CD8-positive, alpha-beta memory T cell (primary cell): ENCODE measurements at places on chromosomes 12 and 14. TPM values are rescaled to one million over a fixed set of nuclear protein-coding genes. Genes with fewer than 3 reads are reported as not detected.

The KERA gene
- not detected for total RNA-seq

- H3K4me1 ChIP-seq: no peaks in the 10 kb centered on the region
- no peak for DNase-seq
- H3K36me3 ChIP-seq: no peaks in the 10 kb centered on the region
- no peak overlapping the region for H3K27ac ChIP-seq
- H3K27me3 ChIP-seq: no peaks in the 10 kb centered on the region
Measured at GRCh38 chr14:103267226-103267910, 66.7 kb upstream of the EIF5 start.

DNA sequence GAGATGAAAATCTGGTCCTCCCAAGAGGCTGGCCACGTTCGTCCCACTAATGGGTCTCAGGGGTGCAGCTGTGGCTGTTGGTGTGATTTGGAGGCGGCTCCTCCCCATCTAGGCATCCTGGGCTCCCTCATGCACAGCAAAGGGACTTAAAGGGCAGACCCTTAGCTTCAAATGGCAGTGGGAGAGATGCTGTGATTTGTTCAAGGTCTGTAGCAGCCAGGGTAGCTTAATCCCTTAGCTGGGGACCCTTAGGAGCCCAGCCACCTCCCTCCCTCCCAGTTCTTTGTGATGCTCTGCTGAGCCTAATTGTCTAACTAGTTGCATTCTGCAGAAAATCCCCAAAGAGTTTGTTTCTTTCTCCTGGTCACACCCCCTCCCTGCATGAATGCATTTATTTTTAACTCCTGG lies 18.3 kb downstream of the DYRK4 start:
- DNase-seq: no peak
- no peaks in the 10 kb centered on the region for H3K27me3 ChIP-seq
- no peak overlapping the region for H3K27ac ChIP-seq
- H3K36me3 ChIP-seq: no peaks in the 10 kb centered on the region

The ADGRD1 gene
- 1.3 TPM for total RNA-seq

The CD163 gene
- 3.0 TPM for total RNA-seq

DNA sequence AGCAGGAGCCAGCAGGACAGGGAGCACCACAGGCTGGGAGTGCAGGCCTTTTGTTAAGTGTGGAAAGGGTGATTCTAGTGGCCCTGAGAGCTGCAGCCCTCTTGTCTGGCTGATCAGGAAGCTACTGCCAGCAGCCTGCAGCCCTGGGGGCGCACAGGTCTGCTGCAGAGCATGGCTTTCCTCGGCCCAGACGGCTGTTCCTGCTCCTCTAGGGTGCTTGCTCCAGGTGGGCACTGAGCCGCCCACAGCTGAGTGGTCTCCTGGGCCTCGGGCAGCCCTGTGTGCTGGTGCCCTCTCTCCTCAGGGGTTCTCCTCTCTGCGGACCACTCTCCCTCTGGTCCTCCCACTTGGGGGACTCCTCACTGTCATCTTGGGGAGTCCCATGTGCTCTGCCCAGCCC lies 18.9 kb downstream of the CCDC88C start:
- no peaks in the 10 kb centered on the region for H3K27me3 ChIP-seq
- H3K4me1 ChIP-seq: peaks cover 95% of the 10 kb centered on the region
- peak overlapping the region; percentile 76 for H3K4me3 ChIP-seq
- no peak overlapping the region for H3K27ac ChIP-seq
- no peak for DNase-seq

- H3K36me3 ChIP-seq: no peaks in the 10 kb centered on the region
- H3K4me1 ChIP-seq: no peaks in the 10 kb centered on the region
- H3K27ac ChIP-seq: no peak overlapping the region
- H3K27me3 ChIP-seq: no peaks in the 10 kb centered on the region
Measured at GRCh38 chr12:130768120-130768519, 52.0 kb upstream of the RIMBP2 start.

The ZNF140 gene
- total RNA-seq: 13.5 TPM

The SERPINA12 gene
- total RNA-seq: not detected

GRCh38 chr14:61765225-61765943 lies 3.2 kb downstream of the SNAPC1 start:
- H3K27me3 ChIP-seq: no peaks in the 10 kb centered on the region
- no peak overlapping the region for H3K27ac ChIP-seq
- H3K36me3 ChIP-seq: no peaks in the 10 kb centered on the region
- H3K4me3 ChIP-seq: no peak overlapping the region
- peaks cover 24% of the 10 kb centered on the region for H3K4me1 ChIP-seq
- DNase-seq: no peak

The SLC2A13 gene
- total RNA-seq: 6.5 TPM

DNA sequence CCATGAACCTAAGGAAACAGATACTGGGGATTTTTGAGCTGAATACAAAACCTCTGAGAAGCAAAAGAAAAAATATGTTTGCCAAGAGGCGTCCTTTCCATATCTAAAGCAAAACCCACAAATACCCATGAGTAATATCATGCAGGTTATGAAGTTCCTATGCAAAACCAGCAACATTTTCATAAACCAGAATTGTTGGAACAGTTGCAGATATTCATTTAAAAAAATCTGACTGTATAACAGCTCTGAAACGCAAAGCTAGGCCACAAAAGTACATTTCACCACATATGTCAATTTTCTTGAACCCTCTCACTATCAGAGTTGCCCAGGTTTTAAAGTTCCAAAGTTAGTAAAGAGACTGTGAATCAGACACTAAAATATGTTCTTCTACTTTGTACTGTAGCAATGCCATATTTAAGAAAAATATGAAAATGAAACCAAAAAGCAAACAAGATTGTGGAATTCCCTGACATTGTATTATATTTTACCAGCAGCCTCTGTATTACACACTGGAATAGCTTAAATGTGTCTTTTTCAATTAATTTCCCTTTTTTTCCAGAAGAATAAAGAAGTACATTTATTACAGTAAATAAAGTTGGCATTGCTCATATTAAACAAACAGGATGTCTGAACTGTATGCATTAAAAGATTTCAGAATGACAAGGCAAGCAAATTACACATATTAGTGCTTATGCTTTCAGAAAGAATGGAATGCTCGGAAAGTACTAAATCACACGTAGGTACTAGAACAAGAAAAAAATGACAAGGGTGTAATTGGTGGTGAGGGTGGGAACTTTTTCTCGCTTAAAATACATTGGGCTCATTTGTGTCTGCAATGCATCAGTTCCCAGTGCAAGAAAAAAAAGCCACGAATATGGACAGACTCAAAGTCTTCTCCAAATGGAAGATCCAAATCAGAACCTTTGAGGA lies 33.6 kb upstream of the HIF1A start:
- no peaks in the 10 kb centered on the region for H3K27me3 ChIP-seq
- peak overlapping the region; percentile 42 for H3K4me3 ChIP-seq
- H3K27ac ChIP-seq: peak overlapping the region; percentile 4

- H3K4me3 ChIP-seq: no peak overlapping the region
- DNase-seq: no peak
- H3K27ac ChIP-seq: no peak overlapping the region
- H3K27me3 ChIP-seq: no peaks in the 10 kb centered on the region
- H3K36me3 ChIP-seq: no peaks in the 10 kb centered on the region
Measured at GRCh38 chr12:124804011-124804621, 59.5 kb downstream of the SCARB1 start.

DNA sequence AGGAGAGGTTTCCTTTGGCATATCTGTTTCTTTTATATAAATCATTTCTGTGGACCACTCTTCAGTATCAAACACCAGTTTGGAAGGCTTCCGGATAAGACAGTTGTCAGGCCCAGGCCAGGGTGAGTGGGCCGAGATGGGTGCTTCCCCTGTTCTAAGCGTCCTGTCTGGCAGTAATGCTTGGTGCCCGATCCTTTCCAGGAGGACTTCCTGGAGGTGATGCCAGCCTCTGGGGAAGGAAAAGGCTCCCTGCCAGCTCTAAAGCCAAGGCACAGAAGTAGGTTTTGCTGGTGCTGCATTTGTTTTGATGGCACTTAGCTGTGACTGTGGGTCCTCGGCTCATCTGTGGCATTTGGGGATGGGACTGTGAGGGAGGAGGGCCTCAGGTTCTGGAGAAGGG lies 124.4 kb upstream of the RTL1 start:
- H3K4me1 ChIP-seq: no peaks in the 10 kb centered on the region
- no peaks in the 10 kb centered on the region for H3K36me3 ChIP-seq
- no peak overlapping the region for H3K4me3 ChIP-seq
- no peak for DNase-seq

- H3K27ac ChIP-seq: no peak overlapping the region
- H3K27me3 ChIP-seq: peaks cover 4% of the 10 kb centered on the region
- DNase-seq: no peak
- H3K36me3 ChIP-seq: no peaks in the 10 kb centered on the region
- H3K4me1 ChIP-seq: no peaks in the 10 kb centered on the region
- no peak overlapping the region for H3K4me3 ChIP-seq
Measured at GRCh38 chr14:95659293-95659989, 26.8 kb upstream of the TCL1B start.

DNA sequence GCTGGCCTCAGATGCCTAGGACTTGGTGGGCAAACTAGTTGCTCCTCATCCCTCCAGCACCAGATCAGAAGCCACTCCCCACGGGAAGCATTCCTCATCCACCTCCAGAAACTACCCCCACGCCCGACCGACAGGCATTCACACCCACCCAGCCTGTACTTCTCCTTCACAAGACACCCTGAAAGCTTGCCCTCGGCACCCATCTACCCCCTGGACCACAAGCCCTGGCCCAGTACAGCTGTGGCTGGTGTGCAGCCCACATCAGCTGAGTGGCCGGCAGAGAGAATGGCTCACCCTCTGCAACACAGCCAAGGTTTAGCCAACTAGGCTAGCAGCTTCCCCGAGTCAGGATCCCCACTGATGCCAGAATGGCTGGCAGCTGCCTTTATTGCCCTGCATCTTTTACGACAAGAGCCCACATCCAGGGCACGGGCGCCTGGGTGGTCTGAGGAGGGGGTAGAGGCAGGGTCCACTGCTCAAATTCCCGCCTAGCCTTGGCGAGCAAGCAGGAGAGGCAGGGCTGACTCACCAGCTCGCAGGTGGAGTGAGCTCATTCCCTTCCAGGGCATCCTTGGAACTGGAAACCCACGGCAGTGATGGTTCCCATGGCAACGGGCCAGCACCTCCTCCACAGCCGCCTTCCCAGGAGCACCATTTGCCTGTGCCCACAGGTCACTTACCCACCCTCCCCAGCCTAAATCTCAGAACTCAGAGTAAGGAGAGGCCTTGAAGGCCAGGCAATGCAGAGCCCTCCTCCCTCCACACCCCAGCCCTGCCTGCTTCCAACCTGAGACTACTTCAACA lies 17.1 kb downstream of the ACTN1 start:
- H3K27me3 ChIP-seq: no peaks in the 10 kb centered on the region
- H3K36me3 ChIP-seq: no peaks in the 10 kb centered on the region
- no peak overlapping the region for H3K4me3 ChIP-seq
- no peak overlapping the region for H3K27ac ChIP-seq

The PLEKHH1 gene
- 0.86 TPM for total RNA-seq

GRCh38 chr14:71414631-71415403 lies 507.6 kb downstream of the PCNX1 start:
- no peaks in the 10 kb centered on the region for H3K36me3 ChIP-seq
- no peak overlapping the region for H3K27ac ChIP-seq
- H3K27me3 ChIP-seq: no peaks in the 10 kb centered on the region
- H3K4me1 ChIP-seq: no peaks in the 10 kb centered on the region
- H3K4me3 ChIP-seq: no peak overlapping the region

GRCh38 chr12:85283560-85283959 lies 3.5 kb downstream of the ALX1 start:
- no peaks in the 10 kb centered on the region for H3K36me3 ChIP-seq
- H3K27ac ChIP-seq: no peak overlapping the region
- no peak overlapping the region for H3K4me3 ChIP-seq
- no peaks in the 10 kb centered on the region for H3K27me3 ChIP-seq
- no peak for DNase-seq

The TAS2R42 gene
- total RNA-seq: not detected

The OR4Q2 gene
- total RNA-seq: not detected

The IRAK3 gene
- 0.13 TPM for total RNA-seq

DNA sequence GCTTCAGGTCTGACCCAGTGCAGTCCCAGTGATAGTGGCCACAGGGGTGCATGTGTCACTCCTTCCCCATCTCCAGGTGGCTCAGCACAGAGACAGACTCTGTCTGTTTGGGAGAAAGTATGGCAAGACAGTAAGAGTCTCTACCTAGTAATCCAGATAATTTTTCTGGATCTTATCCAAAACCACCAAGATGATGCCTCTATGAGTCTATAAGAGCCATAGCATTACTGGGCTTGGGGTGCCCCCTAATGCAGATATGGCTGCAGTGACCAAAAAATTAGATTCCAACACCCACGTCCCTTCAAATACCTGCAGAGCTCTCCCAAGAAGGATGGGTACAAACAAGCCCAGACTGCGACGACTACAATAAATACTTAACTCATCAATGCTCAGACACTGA lies 123.8 kb downstream of the GRIP1 start:
- H3K36me3 ChIP-seq: no peaks in the 10 kb centered on the region
- H3K4me1 ChIP-seq: no peaks in the 10 kb centered on the region
- H3K27me3 ChIP-seq: no peaks in the 10 kb centered on the region
- H3K4me3 ChIP-seq: no peak overlapping the region
- no peak overlapping the region for H3K27ac ChIP-seq

DNA sequence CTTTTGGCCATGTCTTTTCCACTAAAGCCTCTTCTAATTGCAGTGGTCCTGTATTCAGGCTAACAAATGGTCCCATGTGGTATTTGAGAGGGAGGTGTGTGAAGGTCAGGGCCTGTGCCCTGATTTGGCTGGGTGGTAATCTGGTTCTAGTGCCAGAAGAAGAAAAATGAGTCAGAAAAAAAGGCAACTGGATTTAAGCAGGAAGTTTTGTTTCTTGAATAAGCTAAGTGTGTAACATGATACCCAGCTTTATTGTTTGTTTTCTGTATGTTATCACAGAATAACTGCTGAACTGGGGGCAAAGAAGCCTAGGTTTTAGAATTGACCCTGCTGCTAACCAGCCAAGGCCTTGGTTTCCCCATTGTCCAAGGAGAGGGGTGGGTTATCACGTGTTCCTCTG lies 134.0 kb downstream of the ANO6 start:
- H3K4me3 ChIP-seq: no peak overlapping the region
- DNase-seq: no peak
- no peaks in the 10 kb centered on the region for H3K27me3 ChIP-seq
- peaks cover 7% of the 10 kb centered on the region for H3K36me3 ChIP-seq

DNA sequence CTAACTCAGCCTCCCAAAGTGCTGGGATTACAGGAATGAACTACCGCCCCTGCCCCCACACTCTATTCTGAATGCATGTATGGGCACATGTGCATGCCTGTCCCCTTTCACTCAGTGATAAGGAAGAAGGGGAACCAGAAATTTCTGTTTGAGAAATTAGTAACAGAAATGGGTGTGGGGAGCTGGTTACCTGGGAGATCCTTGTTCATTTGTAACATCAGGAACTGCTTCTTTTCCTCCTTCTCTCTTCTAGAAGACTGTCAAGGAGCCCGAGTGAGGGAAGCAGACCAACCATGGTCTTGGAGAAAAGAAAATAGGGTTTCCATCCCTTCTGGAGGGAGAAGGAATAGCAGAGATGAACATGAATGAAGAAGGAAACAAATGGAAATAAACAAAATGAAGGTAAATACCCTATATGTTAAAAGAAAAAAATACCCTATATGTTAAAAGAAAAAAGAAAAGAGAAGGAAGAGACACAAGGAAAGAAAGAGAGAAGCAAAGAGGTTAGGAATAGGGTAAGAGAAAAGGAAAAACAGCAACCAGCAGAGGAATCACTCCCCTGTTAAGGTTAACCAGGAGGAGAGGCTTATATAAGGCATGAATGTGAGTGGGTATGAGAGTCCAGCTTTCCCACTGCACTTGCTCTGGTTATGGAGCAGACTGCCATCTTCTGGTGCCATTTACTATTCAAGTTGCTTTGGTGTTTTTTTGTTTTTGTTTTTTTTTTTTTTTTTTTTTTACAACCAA lies 3.3 kb downstream of the PPP1R3E start:
- H3K27me3 ChIP-seq: no peaks in the 10 kb centered on the region
- peak overlapping the region; percentile 96 for H3K27ac ChIP-seq
- H3K4me1 ChIP-seq: peaks cover 31% of the 10 kb centered on the region
- DNase-seq: no peak
- no peak overlapping the region for H3K4me3 ChIP-seq
- peaks cover 5% of the 10 kb centered on the region for H3K36me3 ChIP-seq
